Activated T-helper 1 cell treated with anti-CD3 and anti-CD28 coated beads, Interleukin-2, amount 50 U/mL, for 16 hours (primary cell): ENCODE measurements at places on chromosomes 5 and 9.

- no peak for DNase-seq
Observed at GRCh38 chr5:151904909-151905308, 19.7 kb downstream of the GLRA1 start.

DNA sequence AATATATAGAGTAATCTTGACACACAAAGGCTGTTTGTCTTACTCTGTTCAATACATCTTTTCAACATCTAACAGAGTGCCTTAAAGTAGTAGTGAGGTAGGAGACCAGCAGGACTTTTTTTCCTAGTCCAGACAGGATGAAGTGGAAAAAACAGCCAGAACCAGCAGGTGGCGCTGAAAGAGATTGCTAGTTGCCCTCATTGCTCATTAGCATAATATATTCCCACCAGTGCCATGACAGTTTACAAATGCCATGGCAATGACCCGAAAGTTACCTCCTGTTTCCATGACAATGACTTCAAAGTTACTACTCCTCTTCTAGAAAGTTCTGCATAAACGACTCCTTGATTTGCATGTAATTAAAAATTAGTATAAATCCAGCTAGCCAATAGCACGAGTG, 387.4 kb downstream of the ACTL7B start:
- DNase-seq: no peak

DNA sequence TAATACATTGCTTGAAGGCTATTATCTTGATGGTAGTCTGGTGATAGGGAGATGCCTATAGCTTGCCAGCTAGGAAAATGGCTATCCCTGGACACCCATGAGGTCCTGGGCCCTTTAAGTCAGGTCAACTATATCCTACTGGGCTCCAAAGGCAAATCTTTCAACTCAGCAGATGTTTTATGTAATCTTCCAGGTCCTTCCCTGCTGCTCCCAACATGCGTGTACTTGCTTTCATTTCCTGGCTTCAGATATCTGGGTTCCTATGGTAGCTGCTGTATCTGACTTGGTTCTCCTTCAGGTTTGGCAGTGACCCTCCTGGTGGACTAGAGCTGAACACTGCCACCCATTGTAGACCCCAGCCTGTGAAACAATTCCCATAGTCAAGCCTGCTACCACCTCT, 32.4 kb upstream of the GAS1 start:
- no peak for DNase-seq

DNA sequence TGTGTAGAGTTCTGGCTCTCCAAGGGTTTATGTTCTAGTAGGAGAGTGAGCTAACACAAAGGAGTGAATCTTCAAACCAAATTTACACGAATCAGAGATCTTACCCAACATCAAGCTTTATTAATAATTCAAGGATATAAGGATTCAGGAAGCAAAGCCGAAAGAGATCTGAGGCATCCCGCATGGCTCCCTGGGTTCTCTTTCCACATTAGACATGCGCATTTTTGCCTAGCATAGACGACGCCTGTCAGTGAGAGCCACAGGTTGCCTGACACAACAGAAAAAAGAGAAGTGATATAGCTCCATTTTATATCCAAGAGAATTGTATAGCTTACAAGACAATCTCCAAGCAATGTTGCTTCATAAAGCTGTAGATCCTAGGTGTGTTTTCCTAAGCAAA, 52.6 kb downstream of the ESM1 start:
- no peak for DNase-seq

- peak; percentile 58 for DNase-seq
Observed at GRCh38 chr5:149381986-149382338, 2.9 kb upstream of the IL17B start.

- DNase-seq: no peak
Observed at GRCh38 chr5:67409126-67409777, 212.7 kb upstream of the CD180 start.

- no peak for DNase-seq
Observed at GRCh38 chr5:14726066-14726838, 61.7 kb downstream of the OTULIN start.

DNA sequence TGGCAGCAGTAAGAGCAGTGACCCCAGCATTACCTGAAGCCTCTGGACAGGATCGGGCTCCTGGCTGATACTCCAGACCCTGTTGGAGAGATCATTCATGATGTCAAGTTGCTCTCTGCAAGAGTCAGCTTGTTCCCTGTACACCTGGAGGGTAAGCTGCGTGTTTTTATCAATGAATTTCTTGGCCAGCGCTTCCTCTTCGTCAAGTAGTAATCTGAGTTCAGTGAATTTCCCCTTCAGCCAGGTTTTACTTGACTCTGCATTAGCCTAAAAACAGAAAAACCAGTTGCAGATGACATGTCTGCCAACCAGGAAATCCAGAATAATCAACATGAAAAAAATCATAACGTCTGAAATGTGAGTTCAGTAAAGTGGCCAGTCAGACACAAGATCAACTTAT, 19.1 kb downstream of the TRIM14 start:
- no peak for DNase-seq

- no peak for DNase-seq
Observed at GRCh38 chr9:135609366-135609955, 29.9 kb downstream of the GLT6D1 start.

- DNase-seq: no peak
Observed at GRCh38 chr9:128505414-128505765, 871 bp downstream of the GLE1 start.

DNA sequence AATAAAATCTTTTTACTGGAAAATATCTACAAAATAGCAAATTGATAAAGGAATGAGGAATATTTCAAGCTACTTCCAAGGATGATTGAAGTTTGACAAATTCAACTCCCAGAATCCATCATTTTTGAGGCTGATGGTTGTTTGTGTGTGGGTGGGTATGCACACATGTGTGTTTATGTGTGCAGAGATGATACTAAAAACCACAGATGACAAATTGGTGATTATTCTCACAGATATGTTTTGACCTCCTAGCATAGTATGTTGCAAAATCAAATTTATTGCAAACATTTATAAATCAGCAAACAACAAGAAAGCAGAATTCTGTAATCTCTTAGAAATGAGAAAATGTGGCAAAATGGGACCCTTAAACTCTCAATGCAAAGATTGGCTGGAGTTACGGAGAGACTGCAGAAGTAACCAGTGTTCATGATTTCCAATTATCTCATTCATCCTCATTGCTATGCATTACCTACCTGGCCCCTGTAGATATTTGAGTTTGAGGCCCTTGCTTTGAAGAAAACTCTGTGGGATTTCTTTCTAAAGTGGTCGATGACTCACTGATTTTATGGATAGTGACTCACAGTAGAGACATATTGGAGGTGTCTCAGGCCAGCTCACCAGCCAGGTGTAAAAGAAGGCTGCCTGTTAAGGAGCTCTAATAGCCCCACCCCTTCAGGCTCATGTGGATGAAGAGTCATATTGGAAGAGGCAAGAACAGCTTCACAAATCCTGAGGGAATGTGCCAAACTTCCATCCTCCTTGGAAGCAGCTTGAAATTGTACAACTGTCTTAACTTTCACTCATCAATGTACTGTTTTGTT, 44.6 kb upstream of the TMC1 start:
- peak; percentile 7 for DNase-seq

GRCh38 chr9:4389755-4390154, 89.9 kb upstream of the GLIS3 start:
- DNase-seq: no peak

DNA sequence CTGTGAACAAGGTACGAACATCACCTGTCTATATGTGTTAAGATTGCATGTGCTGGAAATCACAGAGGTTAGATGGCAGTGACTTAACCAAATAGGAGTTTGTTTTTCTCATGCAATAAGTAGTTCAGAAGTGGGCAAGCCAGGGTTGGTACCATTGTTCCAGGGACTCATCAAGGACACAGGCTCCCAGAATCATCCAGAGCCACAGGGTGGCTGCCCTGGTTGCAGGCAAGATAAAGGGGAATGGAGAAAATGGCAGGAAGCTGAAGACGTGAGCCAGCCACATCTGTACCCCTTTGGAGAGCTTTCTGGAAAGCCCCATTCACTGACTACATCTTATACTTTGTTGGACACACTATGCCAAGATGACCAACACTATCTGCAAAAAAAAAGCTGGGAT, 126.0 kb upstream of the IL12B start:
- DNase-seq: no peak

- DNase-seq: no peak
Observed at GRCh38 chr9:33167972-33168461, 881 bp upstream of the B4GALT1 start.

GRCh38 chr9:116334546-116335150, 181.1 kb downstream of the PAPPA start:
- no peak for DNase-seq

- DNase-seq: no peak
Observed at GRCh38 chr5:130216286-130216685, 312.0 kb downstream of the CHSY3 start.

DNA sequence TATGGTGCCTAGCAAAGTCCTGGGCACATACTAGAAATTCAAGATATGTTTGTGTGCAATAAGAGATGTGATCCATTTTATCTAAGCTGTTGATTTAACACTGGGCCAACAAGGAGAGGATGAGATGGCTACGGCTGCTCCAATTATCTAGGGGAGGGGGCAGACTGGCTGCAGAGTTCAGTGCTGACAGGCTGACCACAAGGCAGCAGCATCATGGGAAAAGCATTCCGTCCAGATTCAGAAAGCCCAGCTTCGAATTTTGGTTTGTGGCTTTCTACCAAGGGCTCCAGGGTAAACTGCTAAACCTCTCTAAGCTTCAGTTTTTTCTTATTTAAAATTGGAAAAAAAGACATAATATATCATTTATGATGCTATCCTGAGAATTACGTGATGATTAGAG, 385.1 kb upstream of the DAP start:
- no peak for DNase-seq

GRCh38 chr5:38666668-38667498, 110.4 kb upstream of the LIFR start:
- DNase-seq: no peak

- DNase-seq: no peak
Observed at GRCh38 chr9:110919609-110920008, 118.7 kb downstream of the LPAR1 start.

DNA sequence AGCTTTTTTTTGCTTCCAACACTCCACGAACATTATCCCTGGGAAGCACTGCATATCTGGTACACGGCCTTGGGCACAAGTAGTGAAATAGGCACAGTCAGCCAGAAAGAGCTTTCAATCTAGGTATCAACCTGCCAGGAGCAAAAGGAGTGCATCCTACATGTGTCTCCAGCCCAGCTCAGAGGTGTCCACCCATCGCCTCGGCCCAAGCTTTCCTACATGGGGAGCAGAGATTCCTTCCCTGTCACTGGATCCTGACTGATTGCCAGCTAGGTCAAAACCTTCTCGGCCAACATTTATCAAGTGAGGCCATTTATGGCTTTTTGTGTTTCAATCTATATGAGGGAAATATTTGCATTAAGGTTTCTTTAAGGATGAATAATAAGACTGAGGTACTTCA, 55.8 kb downstream of the GOLM1 start:
- no peak for DNase-seq

GRCh38 chr5:29950416-29951145, 1242.9 kb upstream of the CDH6 start:
- DNase-seq: no peak
